ENCODE measurements at places on chromosomes 16 and 17. TPM values are rescaled to one million over a fixed set of nuclear protein-coding genes. Genes with fewer than 3 reads are reported as not detected.

GRCh38 chr17:74244548-74244947 is 29.5 kb upstream of the DNAI2 start:
- no peaks in the 10 kb centered on the region for H3K4me1 ChIP-seq
- no peaks in the 10 kb centered on the region for H3K36me3 ChIP-seq
- no peak overlapping the region for H3K4me3 ChIP-seq
- DNase-seq = no peak
- H3K27ac ChIP-seq = no peak overlapping the region
- no peaks in the 10 kb centered on the region for H3K27me3 ChIP-seq

DNA sequence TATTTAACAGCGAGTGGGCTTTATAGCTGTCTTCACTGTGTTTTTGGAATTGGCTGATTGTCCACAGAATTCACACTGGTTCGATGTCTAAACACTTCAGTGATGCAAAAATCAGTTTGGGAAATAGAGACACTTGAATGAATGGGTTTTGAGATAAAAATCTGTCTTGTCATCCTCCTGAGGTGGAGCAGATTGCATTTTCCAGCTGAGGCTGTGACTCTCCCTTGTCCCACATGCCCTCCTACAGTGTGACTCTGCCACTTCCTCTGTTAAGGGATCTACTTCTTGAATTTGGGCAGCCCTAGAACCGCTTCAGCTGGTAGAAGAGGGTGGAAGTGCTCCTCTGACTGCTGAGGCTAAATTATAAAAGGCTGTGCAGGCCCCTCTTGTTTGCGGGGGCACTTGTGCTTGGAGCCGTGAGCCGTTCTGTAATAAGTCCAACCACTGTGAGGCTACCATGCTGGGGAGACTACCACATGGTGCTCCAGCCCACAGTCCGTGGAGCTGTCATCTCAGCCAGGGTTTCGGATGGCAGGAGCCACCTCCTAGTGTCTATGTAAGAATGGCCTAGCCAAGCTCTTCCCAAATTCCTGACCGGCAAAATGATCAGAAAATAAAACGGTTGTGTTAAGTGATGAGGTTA is 175.9 kb downstream of the SPECC1 start:
- no peak for DNase-seq
- H3K27me3 ChIP-seq = peaks cover 3% of the 10 kb centered on the region
- H3K36me3 ChIP-seq = no peaks in the 10 kb centered on the region
- H3K4me1 ChIP-seq = no peaks in the 10 kb centered on the region

Gene BCO1
- polyA plus RNA-seq = 0.11 TPM

DNA sequence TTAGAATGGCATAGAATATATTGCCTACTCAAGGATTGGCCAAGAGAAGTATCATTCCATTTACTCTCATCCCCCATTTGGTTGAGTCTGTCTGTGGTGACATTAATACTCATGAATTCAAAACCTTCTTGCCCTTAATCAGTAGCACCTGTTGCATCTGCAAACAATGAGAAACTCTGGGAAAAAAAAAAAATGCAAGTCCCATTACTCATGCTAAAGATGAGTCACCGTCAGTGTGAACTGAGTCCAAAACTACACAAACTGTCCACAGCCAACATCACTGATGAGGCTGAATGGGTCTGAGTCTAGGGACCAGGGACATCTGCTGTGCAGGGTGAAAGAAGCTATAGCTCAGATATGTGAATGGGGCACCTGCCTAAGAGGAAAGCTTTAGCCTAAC is 96.9 kb upstream of the ADAMTS18 start:
- no peaks in the 10 kb centered on the region for H3K27me3 ChIP-seq
- no peak for DNase-seq
- no peak overlapping the region for H3K4me3 ChIP-seq
- no peaks in the 10 kb centered on the region for H3K36me3 ChIP-seq

Gene AATK
- polyA plus RNA-seq = 0.24 TPM

- no peak overlapping the region for H3K27ac ChIP-seq
- H3K27me3 ChIP-seq = no peaks in the 10 kb centered on the region
- peaks cover 4% of the 10 kb centered on the region for H3K4me1 ChIP-seq
- no peaks in the 10 kb centered on the region for H3K36me3 ChIP-seq
These were observed 45.9 kb downstream of the RAI1 start for GRCh38 chr17:17727111-17727659.

Data from liver (tissue), 10 donors.